ENCODE measurements at places on chromosomes 2 and 18.

- DNase-seq: no peak
Observed at GRCh38 chr2:106356291-106356690, 111.9 kb downstream of the RGPD3 start.

GRCh38 chr2:236343400-236344161, 79.4 kb upstream of the ASB18 start:
- peak; percentile 17 for DNase-seq

DNA sequence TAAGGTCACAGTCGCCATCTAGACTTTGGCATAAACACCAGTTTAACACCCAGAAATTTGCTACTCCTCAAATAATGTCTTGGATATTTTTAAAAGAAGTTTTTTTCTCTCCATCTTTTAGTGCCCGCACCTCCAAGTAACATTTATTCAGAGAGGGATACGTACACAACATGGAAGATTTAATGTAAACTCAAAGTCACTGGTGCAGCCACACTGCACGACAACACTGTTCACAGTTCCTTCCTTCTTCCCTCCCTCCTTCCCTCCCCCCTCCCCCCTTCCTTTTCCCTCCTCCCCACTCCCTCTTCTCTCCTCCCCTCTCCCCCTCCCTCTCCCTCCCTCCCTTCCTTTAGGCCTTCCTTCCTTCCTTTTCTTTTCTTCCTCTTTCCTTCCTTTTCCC, 56.5 kb downstream of the NPPC start:
- DNase-seq: no peak

DNA sequence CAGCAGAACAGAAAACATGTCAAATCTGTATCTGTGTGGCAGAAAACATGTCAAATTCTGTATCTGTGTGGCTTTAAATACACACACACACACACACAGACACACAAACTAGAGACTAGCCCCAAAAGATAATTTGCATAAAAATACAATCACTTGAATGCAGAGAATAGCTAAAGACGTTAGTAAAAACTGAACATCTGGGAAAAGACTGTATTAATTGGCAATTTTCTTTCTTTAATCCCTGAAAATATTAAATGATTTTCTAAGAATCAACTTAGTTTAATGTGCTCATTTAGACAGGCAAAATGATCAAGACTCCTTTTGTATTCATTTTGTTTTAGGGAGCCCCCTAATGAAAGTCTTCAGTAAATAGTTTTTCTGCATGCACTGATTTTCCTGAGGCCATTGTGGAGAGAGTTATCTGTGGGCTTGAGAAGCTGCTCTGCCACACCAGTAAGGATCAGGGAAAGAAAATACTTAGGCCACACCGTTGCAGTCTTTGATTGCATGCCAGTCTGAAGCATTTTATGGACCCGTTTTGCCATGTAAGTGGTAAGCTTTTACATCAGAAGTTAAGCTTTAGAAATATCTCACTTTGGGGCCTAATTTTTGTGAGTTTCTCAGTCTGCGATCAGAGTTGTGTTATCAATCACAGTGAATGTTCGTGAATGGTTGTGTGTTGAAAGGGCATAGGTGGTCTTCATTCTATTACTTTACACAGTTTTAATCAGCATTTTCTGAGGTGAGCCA, 2.2 kb downstream of the SPATS2L start:
- DNase-seq: no peak

DNA sequence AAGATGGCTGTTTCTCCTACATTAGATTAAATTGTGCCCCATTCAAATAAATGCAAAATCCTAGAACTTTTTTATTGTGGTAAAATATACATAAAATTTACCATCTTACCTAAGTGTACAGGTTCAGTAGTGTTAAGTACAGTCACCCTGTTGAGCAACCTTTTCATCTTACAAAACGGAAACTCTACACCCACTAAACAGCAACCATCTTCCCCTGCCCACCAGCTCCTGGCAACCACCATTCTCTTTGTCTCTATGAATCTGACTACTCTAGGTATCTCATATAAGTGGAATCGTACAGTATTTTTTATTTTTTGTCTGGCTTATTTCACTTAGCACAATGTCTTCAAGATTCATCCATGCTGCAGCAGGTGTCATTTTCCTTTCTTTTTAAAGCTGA, 53.0 kb downstream of the ASXL2 start:
- DNase-seq: peak; percentile 67
